NCI-H226 (cell line): ENCODE measurements at places on chromosomes 1 and 21.

GRCh38 chr1:245972476-245972875, 534.6 kb downstream of the SMYD3 start:
- DNase-seq, result no peak

GRCh38 chr1:119646521-119647227, 1.4 kb downstream of the ZNF697 start:
- DNase-seq, result no peak

DNA sequence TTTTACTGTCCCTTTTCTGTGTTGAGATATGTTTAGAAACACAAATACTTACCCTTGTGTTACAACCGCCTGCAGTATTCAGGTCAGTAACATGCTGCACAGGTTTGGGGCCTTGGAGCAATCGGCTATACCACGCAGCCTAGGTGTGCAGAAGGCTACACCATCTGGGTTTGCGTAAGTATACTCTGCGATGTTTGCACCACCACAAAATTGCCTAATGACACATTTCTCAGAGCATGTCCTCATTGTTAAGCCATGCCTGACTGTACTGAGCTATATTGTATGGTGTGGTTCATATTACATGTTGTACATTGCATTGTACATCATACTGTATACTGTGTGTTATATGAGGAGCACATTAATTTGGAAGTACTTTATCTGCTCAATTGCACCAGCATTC, 247.4 kb downstream of the RHOU start:
- no peak for DNase-seq

GRCh38 chr1:21822349-21822748, 10.3 kb downstream of the LDLRAD2 start:
- no peak for DNase-seq

- DNase-seq, result no peak
Measured at GRCh38 chr1:53244141-53244540, 5.8 kb upstream of the MAGOH start.

- DNase-seq, result no peak
Measured at GRCh38 chr1:78918157-78918556, 88.4 kb downstream of the ADGRL4 start.
